Activated B cell treated with CpG ODN at 0.5 μM for 24 hours (primary cell): ENCODE measurements at places on chromosomes 2 and 18.

GRCh38 chr2:129913695-129914495 is 65.6 kb upstream of the RAB6C start:
- no peak overlapping the region for H3K27ac ChIP-seq
- H3K4me1 ChIP-seq, result no peaks in the 10 kb centered on the region
- peaks cover 5% of the 10 kb centered on the region for H3K27me3 ChIP-seq
- no peak for DNase-seq
- H3K36me3 ChIP-seq, result peaks cover 2% of the 10 kb centered on the region

DNA sequence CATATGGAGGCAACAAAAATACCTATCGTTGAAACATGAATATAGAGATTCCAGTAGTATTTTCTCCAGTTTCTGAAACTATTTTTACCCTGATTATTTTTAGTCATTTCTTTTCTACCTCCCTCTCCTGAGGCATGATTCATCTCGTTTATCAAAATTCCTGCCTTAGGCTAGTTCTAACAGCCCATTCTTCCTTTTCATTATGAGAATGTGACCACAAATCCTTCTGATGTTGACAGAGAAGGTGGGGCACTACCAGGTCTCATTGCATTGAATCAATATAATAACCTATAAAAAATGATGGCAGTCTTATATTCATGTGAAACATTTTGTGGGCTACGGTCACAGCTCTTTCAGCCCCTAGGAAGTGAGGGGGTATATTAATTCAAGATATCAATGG is 406.5 kb upstream of the UBE2E3 start:
- no peak overlapping the region for H3K4me3 ChIP-seq
- DNase-seq, result no peak
- no peaks in the 10 kb centered on the region for H3K36me3 ChIP-seq
- no peaks in the 10 kb centered on the region for H3K4me1 ChIP-seq
- H3K27me3 ChIP-seq, result no peaks in the 10 kb centered on the region
- H3K27ac ChIP-seq, result no peak overlapping the region

DNA sequence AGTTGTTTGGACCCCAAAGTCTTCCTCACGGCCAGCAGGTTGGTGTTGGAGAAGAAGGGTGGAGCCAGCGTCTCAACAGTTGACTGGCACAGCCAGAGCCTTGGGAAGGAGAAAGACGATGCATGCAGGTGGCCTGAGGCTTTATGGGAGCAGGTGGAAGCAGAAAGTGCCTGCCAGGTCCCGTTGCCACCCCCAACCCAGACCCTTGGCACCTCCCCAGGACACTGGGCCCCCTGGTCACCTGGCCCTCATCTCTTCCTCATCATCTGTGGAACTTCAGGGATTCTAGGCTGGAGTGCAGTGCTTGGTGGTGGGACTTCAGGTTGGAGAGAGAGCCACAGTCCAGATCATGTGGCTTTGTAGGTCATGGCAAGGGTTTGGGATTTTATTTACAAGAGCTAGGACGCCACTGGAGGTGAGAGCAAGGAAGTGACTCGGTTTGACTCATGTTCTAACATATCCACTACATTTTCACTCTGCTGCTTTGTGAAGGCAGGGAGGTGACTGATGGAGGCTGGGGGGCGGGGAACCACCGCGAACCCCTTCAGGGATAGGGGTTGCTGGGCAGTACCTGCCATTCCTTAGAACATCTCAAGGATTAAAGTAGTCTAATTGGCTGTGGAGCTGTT is 62.5 kb upstream of the B3GNT7 start:
- H3K27me3 ChIP-seq, result no peaks in the 10 kb centered on the region
- no peak overlapping the region for H3K4me3 ChIP-seq
- H3K27ac ChIP-seq, result no peak overlapping the region

DNA sequence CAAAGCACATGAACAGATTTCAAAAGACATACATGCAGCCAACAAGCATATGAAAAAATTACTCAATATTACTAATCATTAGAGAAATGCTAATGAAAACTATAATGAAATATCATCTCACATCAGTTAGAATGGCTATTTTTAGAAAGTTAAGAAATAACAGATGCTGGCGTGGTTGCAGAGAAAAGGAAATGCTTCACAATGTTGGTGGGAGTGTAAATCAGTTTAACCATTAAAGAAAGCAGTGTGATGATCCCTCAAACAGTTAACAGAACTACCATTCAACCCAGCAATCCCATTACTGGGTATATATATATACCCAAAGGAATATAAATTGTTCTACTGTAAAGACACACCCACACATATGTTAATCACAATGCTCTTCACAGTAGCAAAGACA is 117.7 kb upstream of the SETBP1 start:
- DNase-seq, result no peak
- no peaks in the 10 kb centered on the region for H3K4me1 ChIP-seq
- no peak overlapping the region for H3K4me3 ChIP-seq
- H3K36me3 ChIP-seq, result no peaks in the 10 kb centered on the region
- H3K27ac ChIP-seq, result no peak overlapping the region

GRCh38 chr2:195414537-195415100 is 242.4 kb upstream of the SLC39A10 start:
- H3K4me1 ChIP-seq, result peaks cover 11% of the 10 kb centered on the region
- no peak for DNase-seq
- no peak overlapping the region for H3K4me3 ChIP-seq
- no peaks in the 10 kb centered on the region for H3K27me3 ChIP-seq
- no peaks in the 10 kb centered on the region for H3K36me3 ChIP-seq
- H3K27ac ChIP-seq, result no peak overlapping the region

- no peaks in the 10 kb centered on the region for H3K36me3 ChIP-seq
- DNase-seq, result no peak
- H3K4me3 ChIP-seq, result no peak overlapping the region
These were observed 608.8 kb downstream of the ADCYAP1 start for GRCh38 chr18:1513519-1513918.

GRCh38 chr2:147623328-147623727 is 221.5 kb upstream of the ACVR2A start:
- H3K4me1 ChIP-seq, result peaks cover 9% of the 10 kb centered on the region
- H3K27me3 ChIP-seq, result no peaks in the 10 kb centered on the region
- no peak for DNase-seq
- H3K4me3 ChIP-seq, result no peak overlapping the region

DNA sequence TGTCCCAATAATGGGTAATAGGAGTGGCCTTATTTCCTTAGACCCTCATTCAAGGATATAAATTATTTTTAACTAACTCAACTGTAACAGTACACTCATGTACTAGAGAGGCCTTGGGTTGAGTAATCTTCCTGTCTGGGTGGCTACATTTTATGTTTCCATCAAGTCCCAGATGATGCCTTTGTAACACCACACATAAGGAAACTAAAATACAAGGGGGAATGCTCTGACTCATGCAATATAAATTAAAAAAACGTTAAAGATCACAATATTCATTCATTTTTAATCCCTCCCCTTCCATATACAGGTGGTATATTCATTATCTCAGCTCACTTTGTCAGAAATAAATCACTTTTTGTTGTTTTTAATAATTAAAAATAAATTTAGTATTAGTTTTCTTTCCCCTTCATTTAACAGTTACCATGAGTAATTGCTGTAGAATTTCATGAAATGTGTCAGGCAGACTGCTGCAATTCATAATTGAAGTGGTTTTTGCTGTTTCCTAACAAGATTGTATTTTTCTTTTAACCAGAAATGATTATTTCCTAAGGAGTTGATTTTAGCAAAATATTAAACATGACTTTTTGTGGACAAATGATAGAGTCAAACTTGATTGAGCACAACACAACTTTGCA is 1403.6 kb downstream of the SUCLG1 start:
- H3K27ac ChIP-seq, result no peak overlapping the region
- no peak overlapping the region for H3K4me3 ChIP-seq
- H3K36me3 ChIP-seq, result no peaks in the 10 kb centered on the region
- H3K27me3 ChIP-seq, result no peaks in the 10 kb centered on the region
- no peaks in the 10 kb centered on the region for H3K4me1 ChIP-seq

- H3K27ac ChIP-seq, result no peak overlapping the region
- no peaks in the 10 kb centered on the region for H3K36me3 ChIP-seq
- H3K27me3 ChIP-seq, result peaks cover 2% of the 10 kb centered on the region
- H3K4me1 ChIP-seq, result peaks cover 6% of the 10 kb centered on the region
- no peak for DNase-seq
These were observed 31.2 kb upstream of the HPCAL1 start for GRCh38 chr2:10271509-10271908.

DNA sequence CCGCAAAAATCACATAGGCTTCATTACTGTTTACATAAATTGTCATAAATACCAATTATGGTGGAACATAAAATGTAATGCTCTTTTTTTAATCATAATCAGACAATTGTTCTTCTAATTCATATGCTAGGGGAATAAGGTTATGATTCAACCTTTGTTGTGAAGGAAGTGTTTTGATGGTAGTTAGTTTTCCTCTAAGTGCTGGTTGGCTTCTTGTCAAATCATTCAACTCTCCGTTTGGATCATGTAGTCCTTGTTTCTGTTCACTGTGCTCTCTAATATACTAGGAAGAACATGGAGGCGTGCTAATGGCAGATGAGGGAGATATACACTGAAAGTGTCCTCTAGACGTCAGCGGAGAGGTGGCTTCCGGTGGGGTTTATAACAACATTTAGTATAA is 1938.0 kb upstream of the PIK3C3 start:
- H3K36me3 ChIP-seq, result no peaks in the 10 kb centered on the region
- H3K4me1 ChIP-seq, result no peaks in the 10 kb centered on the region
- no peaks in the 10 kb centered on the region for H3K27me3 ChIP-seq
- no peak overlapping the region for H3K4me3 ChIP-seq
- no peak overlapping the region for H3K27ac ChIP-seq

DNA sequence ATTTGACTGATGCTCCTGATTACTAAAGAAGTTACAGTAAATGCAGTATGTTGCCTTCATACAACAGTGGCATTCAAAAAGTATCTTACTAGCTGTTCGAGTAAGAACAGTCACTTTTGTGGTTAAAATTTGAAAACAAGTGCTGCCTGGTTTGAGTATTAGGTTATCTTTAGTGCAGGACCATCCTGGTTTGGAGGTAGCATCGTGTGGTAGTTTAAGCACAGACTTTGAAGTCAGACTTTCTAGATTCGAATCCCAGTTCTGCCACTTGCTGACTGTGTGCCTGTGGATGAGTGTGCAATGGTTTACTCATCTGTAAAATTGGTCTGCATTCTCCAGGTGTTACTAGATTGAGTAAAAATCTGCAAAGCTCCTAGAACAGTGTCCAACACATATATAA is 96.8 kb downstream of the SGPP2 start:
- no peaks in the 10 kb centered on the region for H3K27me3 ChIP-seq
- no peaks in the 10 kb centered on the region for H3K4me1 ChIP-seq
- H3K4me3 ChIP-seq, result no peak overlapping the region
- DNase-seq, result no peak

DNA sequence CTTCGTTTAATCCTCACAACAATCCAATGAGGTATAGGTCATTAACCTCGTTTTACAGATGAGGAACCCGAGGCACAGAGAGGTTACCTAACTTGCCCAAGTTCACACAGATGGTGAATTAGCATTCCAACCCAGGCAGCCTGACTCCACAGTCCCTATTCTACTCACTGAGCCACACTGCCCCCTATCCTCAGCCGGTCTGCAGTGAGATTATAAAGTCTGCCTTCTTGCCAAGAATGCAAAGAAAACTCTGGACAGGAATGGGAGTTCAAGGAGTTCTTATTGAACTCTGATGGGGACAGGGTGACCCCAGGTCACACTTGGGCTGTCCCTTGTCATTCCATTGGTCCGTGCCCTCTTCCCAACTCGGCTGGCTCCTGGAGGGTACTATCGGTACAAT is 118.1 kb upstream of the MSH6 start:
- H3K4me1 ChIP-seq, result peaks cover 20% of the 10 kb centered on the region
- H3K36me3 ChIP-seq, result no peaks in the 10 kb centered on the region

DNA sequence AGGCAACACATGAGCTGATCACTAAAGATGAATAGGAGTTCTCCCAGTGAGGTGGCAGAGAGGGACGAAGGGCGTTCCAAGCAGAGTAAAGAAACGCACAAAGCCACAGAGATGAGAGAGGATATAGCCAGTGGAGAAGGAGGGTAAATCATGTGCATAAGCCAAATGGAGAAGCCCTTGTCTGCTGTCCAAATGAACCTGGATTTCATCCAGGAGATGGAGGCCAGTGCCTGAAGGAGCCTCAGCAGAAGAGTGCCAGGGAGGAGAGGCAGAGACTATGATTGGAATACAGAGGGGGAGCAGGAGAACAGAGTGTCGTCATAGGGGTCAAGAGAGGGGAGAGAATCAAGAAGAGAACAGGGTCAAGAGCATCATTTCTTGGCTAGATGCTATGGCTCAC is 48.9 kb upstream of the STPG4 start:
- H3K27ac ChIP-seq, result no peak overlapping the region
- DNase-seq, result no peak
- H3K36me3 ChIP-seq, result no peaks in the 10 kb centered on the region
- no peaks in the 10 kb centered on the region for H3K27me3 ChIP-seq
- no peaks in the 10 kb centered on the region for H3K4me1 ChIP-seq
